ENCODE measurements at places on chromosomes 4 and X.
A peak's percentile ranks its signal among the peaks of the same experiment; 100 is the strongest.

DNA sequence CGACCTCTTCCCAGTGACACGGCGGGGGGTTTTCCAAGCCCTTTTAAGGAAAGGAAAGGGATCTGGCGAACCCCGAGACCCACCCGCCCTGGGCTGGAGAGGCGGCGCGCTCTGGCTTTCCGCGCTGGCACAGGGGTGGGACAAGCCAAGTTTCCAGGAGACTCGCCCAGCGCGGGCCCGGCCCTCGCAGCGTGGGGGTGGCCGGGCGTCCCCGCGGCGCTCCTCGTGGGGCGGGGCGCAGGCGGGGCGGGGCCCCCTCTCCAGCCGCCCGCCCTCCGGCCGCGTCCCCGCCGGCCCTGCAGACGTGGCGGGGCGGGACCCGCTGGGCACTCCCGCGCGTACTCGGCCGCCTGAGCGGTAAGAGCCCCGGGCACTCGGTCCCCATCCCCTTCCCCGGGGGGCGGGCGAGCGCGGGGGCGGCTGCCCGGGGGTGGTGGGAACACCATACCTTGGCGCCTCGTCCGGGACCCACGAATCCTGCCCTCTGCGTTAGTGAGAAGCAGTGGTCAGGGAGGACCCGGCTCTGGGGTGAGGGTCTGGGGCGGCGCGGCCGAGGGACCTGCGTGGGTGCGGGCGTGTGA lies at the start of gene FAM114A1:
Gene FAM114A1 (plus strand): TSS at position 329 of the 581 bp plus-strand sequence. CDS start 10,273 bp downstream, outside the sequence.
- DNase-seq = peak; percentile 93

- peak; percentile 55 for DNase-seq
These were observed 238.9 kb downstream of the NR3C2 start for GRCh38 chr4:148203056-148203898.

- DNase-seq = no peak
These were observed 8.6 kb upstream of the TSPAN7 start for GRCh38 chrX:38552721-38553120.

- no peak for DNase-seq
These were observed 73.0 kb downstream of the LUZP4 start for GRCh38 chrX:115362334-115363095.

DNA sequence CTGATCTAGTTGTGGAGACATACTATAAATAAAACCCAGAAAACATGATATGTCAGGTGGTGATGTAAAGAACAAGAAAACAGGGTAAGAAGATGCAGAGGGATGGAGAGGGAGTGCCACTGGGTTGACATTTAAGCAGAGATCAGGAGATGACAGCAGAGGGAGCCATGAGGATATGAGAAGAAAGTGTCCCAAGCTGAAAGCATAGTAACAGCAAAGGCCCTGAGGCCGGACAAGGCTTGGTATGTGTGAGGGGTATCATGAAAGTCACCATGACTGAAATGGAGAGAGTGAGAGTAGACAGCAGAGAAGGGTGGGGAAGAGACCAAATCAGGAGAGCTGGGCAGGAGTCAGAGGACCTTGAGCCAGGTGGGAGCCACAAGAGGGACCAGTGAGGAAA lies 3.4 kb downstream of the GPKOW start:
- no peak for DNase-seq

GRCh38 chr4:37503261-37503660 lies 182.9 kb downstream of the RELL1 start:
- no peak for DNase-seq

GRCh38 chr4:181659202-181659601 lies 584.0 kb upstream of the TENM3 start:
- no peak for DNase-seq

- DNase-seq = no peak
These were observed 214.6 kb downstream of the ADGRA3 start for GRCh38 chr4:22301253-22301652.

All from left hindlimb (tissue), 1 donor.